Left cardiac atrium (tissue), 4 donors: ENCODE measurements at places on chromosomes 2 and 18.
A peak's percentile ranks its signal among the peaks of the same experiment; 100 is the strongest.

- DNase-seq: peak; percentile 56
Measured at GRCh38 chr2:71545572-71546274, 92.4 kb downstream of the DYSF start.

GRCh38 chr2:186101616-186102015 lies 363.0 kb downstream of the FSIP2 start:
- DNase-seq: no peak

DNA sequence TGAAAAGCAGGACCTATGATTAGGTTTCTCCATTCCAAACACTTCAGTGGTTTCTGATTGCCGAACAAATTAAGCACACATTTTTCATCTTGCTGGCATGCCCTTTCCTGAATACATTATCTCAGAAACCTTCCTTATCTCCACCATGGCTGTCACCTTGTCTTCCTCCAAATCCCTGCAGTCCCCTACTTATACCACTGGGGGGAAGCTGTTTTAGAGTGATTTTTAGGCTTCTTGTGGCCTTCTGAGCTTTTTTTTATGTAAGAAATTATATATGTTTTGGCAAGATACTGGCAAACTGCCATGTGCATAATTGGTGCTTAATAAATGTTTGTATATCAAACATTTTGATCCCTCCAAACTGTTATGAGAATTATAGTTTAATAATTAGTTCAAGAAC lies 229.2 kb downstream of the MYT1L start:
- DNase-seq: no peak

- DNase-seq: no peak
Measured at GRCh38 chr2:121236650-121237180, 48.3 kb downstream of the TFCP2L1 start.
